Heart right ventricle (tissue), 16 donors: ENCODE measurements at places on chromosomes 16 and 17.
A peak's percentile ranks its signal among the peaks of the same experiment; 100 is the strongest.

GRCh38 chr17:63387656-63388340 is 58.3 kb downstream of the CYB561 start:
- no peak for DNase-seq
- peaks cover 37% of the 10 kb centered on the region for H3K36me3 ChIP-seq
- no peaks in the 10 kb centered on the region for H3K27me3 ChIP-seq
- no peak overlapping the region for H3K27ac ChIP-seq
- no peaks in the 10 kb centered on the region for H3K4me1 ChIP-seq
- H3K4me3 ChIP-seq = no peak overlapping the region

- H3K4me1 ChIP-seq = no peaks in the 10 kb centered on the region
- DNase-seq = no peak
- no peak overlapping the region for H3K4me3 ChIP-seq
- no peaks in the 10 kb centered on the region for H3K36me3 ChIP-seq
- H3K27ac ChIP-seq = no peak overlapping the region
- H3K27me3 ChIP-seq = no peaks in the 10 kb centered on the region
These were observed 19.7 kb upstream of the SPPL2C start for GRCh38 chr17:45824901-45825492.

- H3K4me3 ChIP-seq = no peak overlapping the region
- no peak for DNase-seq
- peaks cover 34% of the 10 kb centered on the region for H3K36me3 ChIP-seq
- H3K27me3 ChIP-seq = no peaks in the 10 kb centered on the region
- H3K27ac ChIP-seq = no peak overlapping the region
These were observed 17.4 kb downstream of the USP22 start for GRCh38 chr17:21025451-21025850.

DNA sequence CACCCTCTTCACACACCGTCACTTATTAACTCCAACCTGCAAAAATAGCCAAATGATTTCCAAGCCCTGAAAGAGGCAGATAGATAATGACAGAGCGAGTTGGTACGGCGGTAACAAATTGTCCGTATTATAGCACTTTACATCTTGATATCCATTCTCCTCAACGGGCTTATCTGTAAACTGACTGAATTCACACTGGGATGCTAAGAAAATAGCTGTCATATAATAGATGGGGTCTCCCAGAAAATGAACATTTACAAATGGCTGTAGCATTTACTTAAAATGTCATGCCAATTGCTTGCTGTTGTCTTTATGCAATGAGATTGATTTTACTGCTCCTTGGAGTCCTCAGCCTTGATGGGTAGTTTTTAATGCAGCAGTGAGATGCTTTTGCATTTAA is 225.8 kb upstream of the SDK2 start:
- no peaks in the 10 kb centered on the region for H3K4me1 ChIP-seq
- DNase-seq = no peak
- H3K4me3 ChIP-seq = no peak overlapping the region
- H3K36me3 ChIP-seq = no peaks in the 10 kb centered on the region
- peaks cover 28% of the 10 kb centered on the region for H3K27me3 ChIP-seq
- H3K27ac ChIP-seq = no peak overlapping the region

DNA sequence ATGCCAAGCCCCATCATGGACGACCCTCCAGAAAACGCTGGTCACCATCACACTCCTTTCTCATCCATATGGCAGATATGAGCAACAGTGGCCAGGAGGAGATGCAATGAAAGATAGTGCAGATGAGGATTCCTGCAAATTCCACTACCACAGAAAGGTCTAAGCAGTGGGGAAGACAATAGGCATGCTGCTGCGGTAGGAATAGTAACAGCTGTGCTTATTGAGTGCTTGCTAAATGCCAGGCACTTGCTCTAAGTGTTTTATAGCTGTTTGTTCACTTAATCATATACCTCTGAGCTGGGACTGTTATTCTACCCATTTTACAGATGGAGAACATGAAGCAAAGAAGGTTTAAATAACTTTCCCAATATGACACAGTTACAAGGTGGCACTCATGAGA is 46.6 kb upstream of the AKAP1 start:
- no peak overlapping the region for H3K27ac ChIP-seq
- H3K36me3 ChIP-seq = no peaks in the 10 kb centered on the region
- no peak overlapping the region for H3K4me3 ChIP-seq
- DNase-seq = no peak
- peaks cover 36% of the 10 kb centered on the region for H3K27me3 ChIP-seq

DNA sequence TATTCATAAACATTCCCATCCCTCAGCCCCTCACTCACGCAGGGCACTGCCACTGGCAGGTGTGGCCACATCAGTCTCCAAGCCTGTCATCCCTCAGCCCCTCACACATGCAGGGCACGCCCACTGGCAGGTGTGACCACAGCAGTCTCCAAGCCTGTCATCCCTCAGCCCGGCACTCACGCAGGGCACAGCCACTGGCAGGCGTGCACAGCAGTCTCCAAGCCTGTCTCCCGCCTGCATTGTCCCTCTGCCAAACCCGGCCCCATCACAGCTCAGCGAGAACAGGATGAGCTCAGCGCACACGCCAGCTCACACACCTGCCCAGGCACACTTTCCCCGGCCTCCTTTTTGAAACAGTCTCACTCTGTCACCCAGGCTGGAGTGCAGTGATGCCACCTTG is 11.4 kb upstream of the KREMEN2 start:
- no peak overlapping the region for H3K27ac ChIP-seq
- H3K4me3 ChIP-seq = no peak overlapping the region
- no peaks in the 10 kb centered on the region for H3K4me1 ChIP-seq
- no peak for DNase-seq
- peaks cover 26% of the 10 kb centered on the region for H3K27me3 ChIP-seq
- peaks cover 17% of the 10 kb centered on the region for H3K36me3 ChIP-seq

GRCh38 chr17:73593249-73593965 is 50.8 kb downstream of the SDK2 start:
- DNase-seq = no peak
- H3K27ac ChIP-seq = no peak overlapping the region
- H3K4me3 ChIP-seq = no peak overlapping the region
- no peaks in the 10 kb centered on the region for H3K27me3 ChIP-seq
- peaks cover 30% of the 10 kb centered on the region for H3K4me1 ChIP-seq
- no peaks in the 10 kb centered on the region for H3K36me3 ChIP-seq

- no peak overlapping the region for H3K4me3 ChIP-seq
- H3K4me1 ChIP-seq = no peaks in the 10 kb centered on the region
- H3K36me3 ChIP-seq = no peaks in the 10 kb centered on the region
- H3K27ac ChIP-seq = no peak overlapping the region
- no peaks in the 10 kb centered on the region for H3K27me3 ChIP-seq
These were observed 2.4 kb downstream of the AOC2 start for GRCh38 chr17:42846594-42847280.

GRCh38 chr17:51164911-51165679 is 1.1 kb upstream of the NME2 start:
- peak overlapping the region; percentile 79 for H3K27ac ChIP-seq
- H3K4me1 ChIP-seq = peaks cover 12% of the 10 kb centered on the region
- H3K4me3 ChIP-seq = peak overlapping the region; percentile 65
- peaks cover 39% of the 10 kb centered on the region for H3K36me3 ChIP-seq
- no peaks in the 10 kb centered on the region for H3K27me3 ChIP-seq
